IMR-90 (cell line): ENCODE measurements at places on chromosomes 1 and 21.

- H3K27me3 ChIP-seq, result peaks cover 62% of the 10 kb centered on the region
- H3K36me3 ChIP-seq, result no peaks in the 10 kb centered on the region
- H3K4me3 ChIP-seq, result no peak overlapping the region
- peak; percentile 34 for DNase-seq
- H3K4me1 ChIP-seq, result peaks cover 3% of the 10 kb centered on the region; the same call in 1 of the 2 replicates
Measured at GRCh38 chr1:203124546-203125317, 2.8 kb upstream of the ADORA1 start.

DNA sequence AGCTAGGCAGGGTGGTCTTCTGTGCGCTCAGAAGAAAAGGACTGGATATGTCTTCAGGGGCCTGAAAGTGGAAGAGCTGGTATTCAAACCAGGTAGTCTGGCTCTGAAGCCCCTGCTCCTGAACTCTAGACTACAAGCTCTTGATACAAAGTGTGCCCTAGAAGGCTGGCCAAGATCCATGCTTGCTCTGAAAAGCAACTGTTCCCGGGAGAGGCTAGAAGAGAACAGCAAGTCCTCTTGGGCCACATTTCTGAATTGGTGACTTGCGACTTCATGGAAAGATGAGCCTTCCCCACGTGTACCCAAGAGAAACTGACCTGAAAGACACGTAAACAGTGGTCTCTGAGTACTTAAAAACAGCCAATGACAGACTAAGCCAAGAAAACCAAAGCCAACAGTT is 123.3 kb upstream of the GRIK3 start:
- no peak overlapping the region for H3K27ac ChIP-seq
- no peaks in the 10 kb centered on the region for H3K36me3 ChIP-seq
- DNase-seq, result no peak

- peak; percentile 69 for DNase-seq
- H3K4me3 ChIP-seq, result no peak overlapping the region
- H3K4me1 ChIP-seq, result no peaks in the 10 kb centered on the region; the same call in 1 of the 2 replicates
- no peaks in the 10 kb centered on the region for H3K27me3 ChIP-seq
- H3K36me3 ChIP-seq, result no peaks in the 10 kb centered on the region
- H3K27ac ChIP-seq, result no peak overlapping the region
Measured at GRCh38 chr1:198713081-198713480, 74.2 kb downstream of the PTPRC start.

GRCh38 chr1:207102146-207102545 is 1.9 kb upstream of the C4BPA start:
- H3K27me3 ChIP-seq, result 0 out of 2 replicates have a peak, but pooled peaks cover 1% of the 10 kb centered on the region
- no peak overlapping the region for H3K27ac ChIP-seq
- no peak for DNase-seq
- H3K36me3 ChIP-seq, result no peaks in the 10 kb centered on the region
- no peaks in the 10 kb centered on the region for H3K4me1 ChIP-seq
- H3K4me3 ChIP-seq, result no peak overlapping the region

DNA sequence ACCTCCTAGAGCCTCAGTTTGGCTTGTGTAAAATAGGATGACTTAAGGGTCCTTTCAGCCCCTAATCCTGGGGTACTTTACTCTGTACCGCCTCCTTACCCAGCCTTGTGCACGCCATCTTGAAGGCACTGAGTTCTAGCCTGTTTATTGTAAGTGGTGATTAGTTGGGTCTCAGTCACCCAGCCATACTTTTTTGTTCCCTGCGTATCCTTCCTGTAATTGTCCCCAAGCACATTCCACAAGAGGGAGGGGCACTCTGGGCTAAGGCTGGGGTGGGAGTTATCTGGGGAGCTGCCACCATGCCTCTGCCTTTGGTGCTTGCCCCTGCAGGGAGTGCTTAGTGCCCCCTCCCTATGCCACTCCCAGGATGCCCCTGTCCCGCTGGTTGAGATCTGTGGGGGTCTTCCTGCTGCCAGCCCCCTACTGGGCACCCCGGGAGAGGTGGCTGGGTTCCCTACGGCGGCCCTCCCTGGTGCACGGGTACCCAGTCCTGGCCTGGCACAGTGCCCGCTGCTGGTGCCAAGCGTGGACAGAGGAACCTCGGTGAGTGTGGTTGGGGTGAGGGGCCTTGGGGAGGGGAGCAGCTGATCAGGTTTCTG is 856 bp downstream of the FDPS start:
- H3K36me3 ChIP-seq, result peaks cover 11% of the 10 kb centered on the region
- peak overlapping the region; percentile 72 for H3K27ac ChIP-seq

- H3K4me3 ChIP-seq, result no peak overlapping the region
- DNase-seq, result no peak
- H3K4me1 ChIP-seq, result peaks cover 1% of the 10 kb centered on the region; the same call in 1 of the 2 replicates
Measured at GRCh38 chr1:10979483-10979920, 33.0 kb upstream of the TARDBP start.

GRCh38 chr1:151891512-151891911 is 17.8 kb downstream of the THEM4 start:
- peaks cover 2% of the 10 kb centered on the region for H3K4me1 ChIP-seq
- no peaks in the 10 kb centered on the region for H3K27me3 ChIP-seq
- no peak for DNase-seq
- no peak overlapping the region for H3K27ac ChIP-seq

GRCh38 chr1:244056577-244056976 is 5.5 kb downstream of the ZBTB18 start:
- H3K4me3 ChIP-seq, result no peak overlapping the region
- H3K27ac ChIP-seq, result no peak overlapping the region
- H3K36me3 ChIP-seq, result peaks cover 19% of the 10 kb centered on the region
- no peaks in the 10 kb centered on the region for H3K4me1 ChIP-seq
